Heart right ventricle (tissue), 16 donors: ENCODE measurements at places on chromosomes 1 and 21. TPM values are rescaled to one million over a fixed set of nuclear protein-coding genes. Genes with fewer than 3 reads are reported as not detected.

Gene NTMT2
- 0.29 TPM for polyA plus RNA-seq

DNA sequence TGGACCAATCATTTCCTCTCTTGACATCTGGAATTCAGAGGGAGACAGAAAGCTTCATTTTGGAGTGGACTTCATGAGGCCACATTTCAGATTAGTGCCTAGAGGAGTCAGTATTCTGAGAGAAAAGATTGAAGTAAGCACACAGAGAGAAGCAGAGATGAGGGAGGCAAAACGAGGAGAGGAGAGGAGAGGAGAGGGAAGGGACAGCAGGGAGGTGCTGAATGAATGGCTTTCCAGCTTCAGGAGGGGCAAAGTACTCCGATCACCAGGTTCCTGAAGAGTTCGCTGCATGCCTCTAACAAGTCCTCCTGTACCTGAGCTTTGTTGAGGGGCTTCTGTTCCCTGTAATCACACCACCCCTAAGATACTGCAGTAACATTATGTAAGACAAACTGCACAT lies 76.0 kb downstream of the NRIP1 start:
- no peaks in the 10 kb centered on the region for H3K27me3 ChIP-seq
- peaks cover 7% of the 10 kb centered on the region for H3K4me1 ChIP-seq
- peaks cover 11% of the 10 kb centered on the region for H3K36me3 ChIP-seq

GRCh38 chr1:244970236-244970743 lies 105.9 kb upstream of the HNRNPU start:
- no peaks in the 10 kb centered on the region for H3K27me3 ChIP-seq
- peaks cover 19% of the 10 kb centered on the region for H3K4me1 ChIP-seq
- H3K36me3 ChIP-seq = no peaks in the 10 kb centered on the region
- H3K27ac ChIP-seq = peak overlapping the region; percentile 97
- peak overlapping the region; percentile 80 for H3K4me3 ChIP-seq

Gene TMEM81
- 2.7 TPM for polyA plus RNA-seq

Gene MNDA
- polyA plus RNA-seq = 1.0 TPM

Gene SMIM1
- polyA plus RNA-seq = 33.9 TPM

- H3K27ac ChIP-seq = peak overlapping the region; percentile 99
- peak overlapping the region; percentile 99 for H3K4me3 ChIP-seq
- DNase-seq = no peak
- H3K27me3 ChIP-seq = no peaks in the 10 kb centered on the region
- H3K36me3 ChIP-seq = no peaks in the 10 kb centered on the region
Observed at GRCh38 chr1:27487966-27488884, 1.7 kb downstream of the WASF2 start.

DNA sequence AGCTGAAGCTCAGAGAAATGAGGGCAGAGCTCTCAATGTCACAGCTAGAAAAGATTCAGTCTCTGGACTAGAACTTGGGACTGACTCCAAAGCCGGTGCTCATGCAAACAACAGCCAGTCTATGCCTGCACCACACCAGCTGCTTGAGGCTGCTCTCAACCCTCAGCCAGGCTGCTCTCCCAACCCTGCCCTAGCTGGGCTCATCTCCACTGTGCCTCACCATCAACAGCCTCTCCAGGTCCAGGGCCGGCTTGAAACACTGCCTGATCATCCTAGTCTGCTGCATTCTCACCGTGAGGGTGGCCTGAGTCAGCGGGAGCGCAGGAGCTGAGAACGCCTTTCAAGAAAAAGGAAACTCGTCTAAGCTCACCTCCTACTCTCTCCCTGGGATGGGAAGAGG lies 94.5 kb downstream of the PTPRU start:
- DNase-seq = no peak
- no peaks in the 10 kb centered on the region for H3K36me3 ChIP-seq
- H3K27me3 ChIP-seq = peaks cover 16% of the 10 kb centered on the region
- H3K4me3 ChIP-seq = no peak overlapping the region
- no peak overlapping the region for H3K27ac ChIP-seq

DNA sequence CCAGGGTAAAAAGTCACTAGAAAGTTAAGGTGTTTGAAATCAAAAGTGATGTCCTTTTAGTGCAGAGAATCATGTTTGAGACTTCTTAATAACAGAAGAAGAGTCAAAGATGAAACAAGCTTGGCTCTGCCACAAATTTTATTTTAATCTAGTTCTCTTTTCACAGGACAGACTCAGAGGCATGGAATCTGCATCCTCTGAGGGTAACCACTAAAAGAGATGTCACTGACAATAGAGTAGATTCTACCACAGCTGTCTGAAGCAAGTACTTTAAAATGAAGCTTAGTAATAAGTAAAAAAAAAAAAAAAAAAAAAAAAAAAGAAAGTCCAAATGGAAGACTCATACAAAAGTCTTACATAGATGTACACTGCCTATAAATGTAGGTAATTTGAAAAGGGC lies 519.7 kb upstream of the PRMT6 start:
- no peaks in the 10 kb centered on the region for H3K36me3 ChIP-seq
- no peak overlapping the region for H3K27ac ChIP-seq
- H3K4me3 ChIP-seq = no peak overlapping the region
- DNase-seq = no peak
- no peaks in the 10 kb centered on the region for H3K4me1 ChIP-seq

- H3K27me3 ChIP-seq = no peaks in the 10 kb centered on the region
- H3K36me3 ChIP-seq = no peaks in the 10 kb centered on the region
- H3K4me1 ChIP-seq = no peaks in the 10 kb centered on the region
Observed at GRCh38 chr21:15309022-15309590, 244.3 kb upstream of the NRIP1 start.

- peak overlapping the region; percentile 90 for H3K27ac ChIP-seq
- no peak overlapping the region for H3K4me3 ChIP-seq
- peak; percentile 69 for DNase-seq
- no peaks in the 10 kb centered on the region for H3K27me3 ChIP-seq
Observed at GRCh38 chr1:236149696-236150228, 7.4 kb downstream of the GPR137B start.

- DNase-seq = no peak
- no peak overlapping the region for H3K27ac ChIP-seq
- H3K27me3 ChIP-seq = no peaks in the 10 kb centered on the region
- no peaks in the 10 kb centered on the region for H3K36me3 ChIP-seq
Observed at GRCh38 chr1:208888376-208888775, 644.2 kb upstream of the PLXNA2 start.

Gene WNT3A
- polyA plus RNA-seq = not detected

Gene PSMA5
- 22.7 TPM for polyA plus RNA-seq

- no peaks in the 10 kb centered on the region for H3K27me3 ChIP-seq
- no peak for DNase-seq
- no peaks in the 10 kb centered on the region for H3K36me3 ChIP-seq
- H3K4me1 ChIP-seq = no peaks in the 10 kb centered on the region
- H3K27ac ChIP-seq = no peak overlapping the region
- H3K4me3 ChIP-seq = no peak overlapping the region
Observed at GRCh38 chr21:44473915-44474555, 18.7 kb downstream of the LRRC3 start.

Gene TRAF3IP3
- polyA plus RNA-seq = 0.58 TPM
